ENCODE measurements at places on chromosomes 5 and 9.

- DNase-seq, result no peak
Observed at GRCh38 chr5:149712439-149713147, 17.5 kb upstream of the PPARGC1B start.

DNA sequence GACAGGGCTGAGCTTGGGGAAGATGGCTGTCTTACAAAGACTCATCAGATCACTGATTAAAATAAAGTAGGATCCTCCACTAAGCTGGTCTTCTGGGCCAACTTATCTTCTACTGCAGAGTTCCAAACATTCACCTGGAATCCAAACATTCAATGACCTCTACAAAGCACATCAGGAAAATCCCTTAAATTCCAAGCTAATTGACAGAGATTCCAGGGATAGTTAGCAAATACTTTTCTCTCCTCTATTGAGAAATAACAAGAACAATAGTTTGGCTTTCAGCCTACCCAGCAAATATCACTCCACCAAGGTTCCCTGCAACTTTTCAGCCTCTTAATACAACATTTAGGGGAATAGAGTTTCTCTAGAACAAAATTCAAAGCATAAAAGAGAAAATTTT lies 140.6 kb upstream of the LIFR start:
- no peak for DNase-seq

- no peak for DNase-seq
Observed at GRCh38 chr9:2126331-2126803, 111.2 kb downstream of the SMARCA2 start.

DNA sequence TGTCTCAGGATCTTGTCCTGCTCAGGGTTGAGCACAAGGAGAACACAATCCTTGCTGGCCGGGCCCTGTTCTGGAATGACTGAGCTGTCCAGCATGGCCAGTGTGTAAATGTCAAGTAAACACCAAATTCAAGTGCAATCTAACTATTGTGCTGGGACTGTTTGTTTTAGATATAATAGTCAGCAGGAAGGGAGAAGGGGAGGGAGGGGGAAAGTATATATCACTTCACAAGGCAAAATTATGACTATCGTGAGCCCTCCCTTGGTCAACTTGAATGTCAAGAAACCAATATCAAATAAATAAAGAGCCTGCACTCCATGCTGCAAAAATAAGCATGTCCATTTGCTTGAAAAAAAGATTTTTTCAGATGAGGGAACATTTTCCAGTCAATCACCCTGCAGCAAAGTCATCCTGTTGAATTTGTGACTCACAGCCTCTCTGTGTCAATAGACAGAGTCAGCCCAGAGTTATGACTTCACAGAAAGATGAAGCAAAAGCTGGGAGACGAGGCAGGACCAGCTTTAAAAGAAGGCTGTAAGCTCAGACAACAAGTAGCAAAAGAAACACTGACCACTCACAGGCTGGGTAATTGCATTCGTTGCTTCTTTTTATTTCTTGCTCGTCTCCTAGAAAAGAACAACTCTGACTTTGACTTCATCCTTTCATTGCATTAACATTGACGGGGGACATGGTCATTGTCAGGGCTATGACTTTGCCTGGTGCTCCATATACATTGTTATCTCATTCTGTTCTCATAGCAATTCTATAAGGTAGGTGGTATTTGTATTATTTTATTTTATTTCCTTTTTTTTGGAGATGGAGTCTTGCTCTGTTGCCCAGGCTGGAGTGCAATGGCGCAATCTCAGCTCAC lies 15.3 kb upstream of the KLF4 start:
- DNase-seq, result no peak

- no peak for DNase-seq
Observed at GRCh38 chr5:180988016-180988415, 630 bp upstream of the BTNL3 start.

DNA sequence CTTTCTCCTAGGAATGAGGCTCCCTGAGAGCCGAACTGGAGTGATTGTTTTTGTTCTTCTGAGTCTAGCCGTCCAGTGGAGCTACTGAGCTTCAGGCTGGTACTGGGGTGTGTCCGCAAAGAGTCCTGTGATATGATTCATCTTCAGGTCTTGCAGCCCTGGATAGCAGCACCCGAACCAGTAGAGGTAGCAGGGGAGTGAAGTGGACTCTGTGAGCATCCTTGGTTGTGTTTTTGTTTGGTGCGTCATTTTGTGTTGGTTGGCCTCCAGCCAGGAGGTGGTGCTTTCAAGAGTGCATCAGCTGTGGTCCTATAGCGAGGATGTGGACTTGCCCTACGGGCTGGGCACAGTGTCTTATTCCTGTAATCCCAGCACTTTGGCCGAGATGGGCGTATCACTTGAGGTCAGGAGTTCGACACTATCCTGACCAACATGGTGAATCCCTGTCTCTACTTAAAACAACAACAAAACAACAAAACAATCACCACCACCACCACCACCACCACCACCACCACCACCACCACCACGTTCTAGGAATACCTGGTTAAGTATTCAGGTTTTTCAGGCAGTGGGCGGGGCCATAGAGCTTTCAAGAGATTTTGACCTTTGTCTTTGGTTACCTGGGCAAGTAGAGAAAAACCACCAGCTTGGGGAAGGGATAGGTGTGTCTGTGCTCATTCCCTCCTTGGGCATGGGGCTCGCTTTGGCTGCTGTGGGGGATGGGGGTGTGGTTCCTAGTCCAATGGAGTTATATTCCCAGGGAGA lies 154.0 kb downstream of the WDR70 start:
- DNase-seq, result no peak

GRCh38 chr5:39772307-39772706 lies 347.5 kb upstream of the DAB2 start:
- DNase-seq, result no peak

- no peak for DNase-seq
Observed at GRCh38 chr9:128714586-128715435, 9.1 kb downstream of the ZDHHC12 start.

GRCh38 chr9:113990570-113990907 lies 87.6 kb downstream of the AMBP start:
- no peak for DNase-seq

- DNase-seq, result no peak
Observed at GRCh38 chr9:105392531-105392930, 55.3 kb upstream of the FSD1L start.

GRCh38 chr5:174323878-174324281 lies 278.4 kb downstream of the NSG2 start:
- DNase-seq, result peak; percentile 22

Data from renal pelvis (tissue), 12 donors.